ENCODE measurements at places on chromosomes 2 and 18.

- no peak for DNase-seq
These were observed 819 bp downstream of the TGIF1 start for GRCh38 chr18:3450799-3451182.

- DNase-seq = no peak
These were observed 178.6 kb downstream of the NEDD4L start for GRCh38 chr18:58222432-58223125.

DNA sequence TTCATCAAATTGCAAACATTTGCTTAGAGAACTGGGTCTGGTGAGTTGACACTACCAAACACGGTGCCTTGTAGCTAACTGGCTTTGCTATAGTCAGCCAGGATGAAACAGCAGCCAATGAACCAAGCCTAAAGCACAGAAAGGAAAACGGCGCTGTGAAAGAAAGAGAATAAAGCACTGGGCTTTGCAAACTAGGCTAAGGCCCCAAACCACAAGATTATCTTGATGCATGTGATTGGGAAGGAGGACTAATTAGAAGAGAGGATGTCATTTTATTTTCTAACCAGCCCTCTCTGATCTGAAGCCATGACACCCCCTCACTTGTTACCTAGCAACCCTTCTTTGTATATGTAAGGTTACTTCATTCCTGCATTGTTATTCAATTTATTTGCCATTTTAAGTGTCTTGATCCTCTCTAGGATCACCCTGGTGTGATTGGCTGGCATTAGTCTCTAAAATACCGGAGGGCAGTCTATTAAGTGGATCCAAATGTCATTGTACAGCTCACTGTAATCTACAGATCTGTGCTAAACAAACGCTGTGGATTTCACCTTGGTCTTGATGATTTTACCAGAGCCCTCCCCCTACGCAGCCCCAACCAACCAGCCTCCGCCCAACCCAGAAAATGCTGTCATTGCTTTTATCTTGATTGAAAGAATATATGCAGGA lies 395.4 kb upstream of the ACVR2A start:
- DNase-seq = no peak

DNA sequence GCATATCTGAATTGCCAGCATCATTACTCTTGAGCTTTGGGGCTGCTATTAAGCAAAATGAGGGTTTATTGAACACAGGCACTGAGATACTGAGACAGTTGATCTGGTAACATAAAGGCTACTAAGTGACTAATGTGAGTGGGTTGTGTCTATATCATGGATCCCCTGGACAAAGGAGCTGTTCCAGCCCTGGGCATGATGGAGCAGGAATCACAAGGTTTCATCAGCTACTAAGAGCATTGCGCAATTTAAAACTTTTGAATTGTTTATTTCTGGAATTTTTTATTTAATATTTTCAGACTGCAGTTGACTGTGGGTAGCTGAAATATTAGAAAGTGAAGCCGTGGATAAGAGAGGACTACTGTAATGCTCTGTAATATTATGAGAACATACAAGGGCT lies 73.5 kb downstream of the MGAT5 start:
- DNase-seq = no peak

GRCh38 chr18:47100212-47100831 lies 50.0 kb downstream of the HDHD2 start:
- DNase-seq = peak; percentile 39
